ENCODE measurements at places on chromosomes 6 and 20.

GRCh38 chr20:1912053-1912452, 16.8 kb downstream of the SIRPA start:
- peak; percentile 84 for DNase-seq

- DNase-seq = no peak
Observed at GRCh38 chr6:139422105-139423036, 47.9 kb upstream of the CITED2 start.

GRCh38 chr6:7786214-7786661, 60.3 kb downstream of the BMP6 start:
- no peak for DNase-seq

- DNase-seq = peak; percentile 80
Observed at GRCh38 chr20:62010551-62011402, 54.9 kb downstream of the TAF4 start.

- DNase-seq = no peak
Observed at GRCh38 chr6:53029761-53030160, 34.7 kb upstream of the GSTA4 start.

DNA sequence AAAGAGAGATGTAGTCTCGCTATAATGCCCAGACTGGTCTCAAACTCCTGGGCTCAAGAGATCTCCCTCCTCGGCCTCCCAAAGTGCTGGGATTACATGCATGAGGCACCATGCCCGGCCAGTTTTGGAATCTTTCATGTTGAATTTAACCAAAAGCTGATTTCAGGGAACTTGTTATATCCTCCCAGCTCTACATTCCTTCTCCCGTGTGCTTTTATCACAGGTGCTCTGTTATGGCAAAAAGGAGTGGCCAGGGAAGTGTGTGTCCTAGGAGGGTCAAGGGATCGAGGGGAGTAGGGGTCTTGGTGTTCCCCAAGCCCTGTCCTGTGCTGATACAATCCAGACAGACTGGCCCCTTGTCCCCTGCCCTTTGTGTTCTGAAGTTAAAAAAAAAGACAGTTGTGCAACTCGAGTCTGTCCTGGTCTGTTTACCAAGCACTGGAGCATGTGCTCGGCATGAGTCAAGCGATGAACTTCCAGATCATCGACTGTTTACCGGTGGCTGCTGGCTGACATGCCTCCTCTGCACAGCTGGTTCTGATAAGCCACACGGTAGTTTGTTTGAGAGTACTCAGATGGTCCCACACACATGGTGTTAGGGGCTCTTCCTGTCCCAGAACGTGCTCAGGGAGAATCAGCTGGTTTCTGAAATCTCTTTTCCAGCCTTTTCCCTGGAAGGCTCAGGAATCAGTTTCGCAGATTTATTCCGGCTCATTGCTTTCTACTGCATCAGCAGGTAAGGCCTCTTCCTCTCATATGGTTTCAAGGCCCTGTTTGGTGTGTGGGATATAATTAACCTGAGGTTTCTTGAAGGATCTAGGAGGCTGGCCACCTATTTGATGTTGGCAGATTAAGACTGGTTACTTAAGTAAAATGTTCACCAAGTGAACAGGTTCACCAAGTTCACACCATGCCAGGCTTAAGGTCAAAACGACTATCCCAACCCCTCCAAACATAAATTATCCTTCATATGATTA, 52.6 kb upstream of the NAA20 start:
- no peak for DNase-seq

Measured in cardiac septum (tissue), 1 donor.